ENCODE measurements at places on chromosomes 5 and 9. TPM values are rescaled to one million over a fixed set of nuclear protein-coding genes. Genes with fewer than 3 reads are reported as not detected.

The DIPK1B gene
- total RNA-seq = 0.70 TPM

The POU4F3 gene
- total RNA-seq = not detected

DNA sequence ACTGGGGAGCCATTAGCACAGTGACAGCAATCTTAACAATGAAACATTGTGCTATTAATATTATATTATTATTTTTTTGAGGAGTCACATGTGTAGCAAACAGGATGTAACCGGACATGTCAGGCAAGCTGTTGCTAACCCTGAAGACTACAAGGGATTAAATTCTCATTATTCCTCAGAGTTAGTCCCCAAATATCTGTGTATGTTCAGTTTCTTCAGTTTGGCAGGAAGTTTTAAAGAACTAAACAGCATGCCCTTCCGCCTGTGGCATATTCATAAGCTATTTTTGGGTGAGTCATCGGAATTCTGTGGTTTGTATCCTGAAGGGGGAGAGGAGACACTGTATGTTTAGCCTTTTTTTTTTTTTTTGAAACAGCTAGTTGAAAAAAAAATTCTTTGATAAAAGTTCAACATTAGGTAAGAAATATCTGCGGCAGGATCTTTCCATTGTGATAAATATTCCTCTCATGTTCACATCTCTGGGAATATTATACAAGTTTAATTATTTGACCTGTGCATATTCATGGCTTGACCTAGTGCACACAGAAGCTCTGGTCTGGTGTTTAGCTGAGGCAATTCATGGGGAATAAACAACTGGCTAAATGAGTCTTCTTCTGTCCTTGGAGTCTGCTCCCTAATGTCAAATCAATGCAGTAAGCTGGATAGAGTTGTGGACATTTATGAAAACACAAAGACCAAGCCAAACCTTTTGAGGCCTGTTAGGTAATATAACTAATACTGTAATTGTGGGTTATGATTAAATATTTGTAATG is 202.7 kb upstream of the CDKN2B start:
- no peak overlapping the region for H3K27ac ChIP-seq
- no peaks in the 10 kb centered on the region for H3K4me1 ChIP-seq
- no peak for DNase-seq
- H3K36me3 ChIP-seq = no peaks in the 10 kb centered on the region
- H3K27me3 ChIP-seq = no peaks in the 10 kb centered on the region

DNA sequence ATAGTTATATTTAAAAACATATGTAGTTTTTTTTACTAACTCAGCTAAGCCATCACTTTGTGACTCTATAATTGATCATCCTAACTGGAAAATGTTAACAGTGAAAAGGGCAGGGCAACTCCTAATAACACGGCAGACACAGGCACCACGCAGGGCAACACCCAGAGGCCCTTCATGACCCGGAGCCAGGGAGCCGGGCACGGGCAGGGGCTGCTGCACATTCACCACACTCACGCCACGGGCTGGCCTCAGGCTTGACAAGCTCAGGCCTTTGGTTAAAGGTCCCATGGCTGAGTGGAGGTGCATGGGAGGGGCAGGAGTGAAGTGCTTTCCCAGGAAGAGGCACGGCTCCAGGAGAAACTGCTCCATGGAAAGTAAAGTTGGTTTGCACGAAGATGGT is 53.0 kb upstream of the FAM120A start:
- no peak overlapping the region for H3K27ac ChIP-seq
- H3K36me3 ChIP-seq = no peaks in the 10 kb centered on the region
- no peak overlapping the region for H3K4me3 ChIP-seq
- no peaks in the 10 kb centered on the region for H3K4me1 ChIP-seq
- DNase-seq = no peak
- no peaks in the 10 kb centered on the region for H3K27me3 ChIP-seq

DNA sequence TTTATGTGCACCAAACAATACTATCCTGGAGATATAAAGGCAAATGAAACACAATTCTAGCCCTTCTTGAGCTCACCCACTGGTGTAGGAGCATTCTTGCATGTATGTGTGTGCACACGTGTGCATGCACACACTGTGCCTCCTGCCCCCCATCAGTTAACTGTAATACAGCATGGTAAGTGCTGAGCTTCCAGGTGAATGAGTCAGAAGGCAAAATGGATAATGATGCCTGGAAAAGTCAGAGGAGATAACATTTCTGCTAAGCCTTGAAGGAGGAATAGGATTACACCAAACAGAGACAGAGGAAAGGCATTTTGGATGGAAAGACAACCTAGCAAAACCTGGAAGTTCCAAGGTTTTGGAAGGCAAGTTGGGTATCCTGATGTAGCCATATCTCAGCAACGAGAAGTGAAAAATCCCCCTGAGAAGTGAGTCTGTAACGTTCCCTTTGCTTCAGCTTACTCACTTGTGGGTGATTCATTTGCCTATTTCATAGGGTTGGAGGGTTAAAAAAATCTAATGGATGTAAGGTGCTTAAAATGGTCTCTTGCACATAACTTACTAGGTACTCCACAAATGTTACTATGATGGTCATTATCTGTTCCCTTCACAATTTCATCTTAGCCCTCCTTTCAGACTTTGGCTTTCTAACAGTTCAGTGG is 101.4 kb upstream of the STC2 start:
- H3K4me1 ChIP-seq = no peaks in the 10 kb centered on the region
- H3K4me3 ChIP-seq = no peak overlapping the region
- no peak overlapping the region for H3K27ac ChIP-seq
- H3K36me3 ChIP-seq = no peaks in the 10 kb centered on the region
- no peak for DNase-seq
- H3K27me3 ChIP-seq = no peaks in the 10 kb centered on the region

The F2RL2 gene
- total RNA-seq = 1.0 TPM

- no peak for DNase-seq
- no peak overlapping the region for H3K27ac ChIP-seq
- H3K27me3 ChIP-seq = no peaks in the 10 kb centered on the region
- no peaks in the 10 kb centered on the region for H3K36me3 ChIP-seq
Measured at GRCh38 chr9:136090768-136091581, 4.1 kb downstream of the NACC2 start.

- H3K4me1 ChIP-seq = no peaks in the 10 kb centered on the region
- no peak overlapping the region for H3K27ac ChIP-seq
- H3K4me3 ChIP-seq = no peak overlapping the region
- no peaks in the 10 kb centered on the region for H3K27me3 ChIP-seq
- H3K36me3 ChIP-seq = no peaks in the 10 kb centered on the region
- DNase-seq = no peak
Measured at GRCh38 chr5:44367203-44367602, 22.0 kb downstream of the FGF10 start.

The FBXL7 gene
- total RNA-seq = 7.2 TPM

DNA sequence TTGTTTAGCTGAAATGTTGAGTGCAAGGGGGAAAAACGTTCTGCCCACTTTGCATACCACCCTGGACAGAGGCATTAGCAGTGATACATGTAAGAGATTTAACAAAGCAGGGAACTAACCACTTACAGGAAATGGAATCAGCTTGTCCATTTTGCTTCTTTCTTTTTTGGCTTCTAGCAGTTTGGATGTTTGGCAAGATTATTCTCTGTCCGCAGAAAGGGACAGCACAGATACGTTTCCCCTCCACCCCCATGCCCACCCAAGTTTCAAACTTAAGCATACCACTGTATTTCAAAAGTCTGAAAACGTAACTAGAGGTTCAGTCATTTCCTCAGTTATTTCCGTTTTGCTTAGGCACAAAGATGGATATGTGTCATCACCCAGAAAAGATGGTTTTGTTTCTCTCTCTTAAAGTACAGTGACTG is 118.4 kb downstream of the GDNF start:
- no peak overlapping the region for H3K4me3 ChIP-seq
- no peak overlapping the region for H3K27ac ChIP-seq
- DNase-seq = no peak
- H3K4me1 ChIP-seq = no peaks in the 10 kb centered on the region
- H3K36me3 ChIP-seq = no peaks in the 10 kb centered on the region

The SPATA31E1 gene
- not detected for total RNA-seq

GRCh38 chr5:112979723-112980122 is 3.1 kb downstream of the DCP2 start:
- H3K27ac ChIP-seq = no peak overlapping the region
- no peaks in the 10 kb centered on the region for H3K27me3 ChIP-seq
- no peaks in the 10 kb centered on the region for H3K4me1 ChIP-seq
- no peaks in the 10 kb centered on the region for H3K36me3 ChIP-seq

Measured in Peyer's patch (tissue), 4 donors.